ENCODE measurements at places on chromosomes 7 and 10.

GRCh38 chr10:121527690-121528089, 70.6 kb downstream of the FGFR2 start:
- DNase-seq = no peak
- no peaks in the 10 kb centered on the region for H3K36me3 ChIP-seq
- no peaks in the 10 kb centered on the region for H3K4me1 ChIP-seq
- H3K27me3 ChIP-seq = no peaks in the 10 kb centered on the region

DNA sequence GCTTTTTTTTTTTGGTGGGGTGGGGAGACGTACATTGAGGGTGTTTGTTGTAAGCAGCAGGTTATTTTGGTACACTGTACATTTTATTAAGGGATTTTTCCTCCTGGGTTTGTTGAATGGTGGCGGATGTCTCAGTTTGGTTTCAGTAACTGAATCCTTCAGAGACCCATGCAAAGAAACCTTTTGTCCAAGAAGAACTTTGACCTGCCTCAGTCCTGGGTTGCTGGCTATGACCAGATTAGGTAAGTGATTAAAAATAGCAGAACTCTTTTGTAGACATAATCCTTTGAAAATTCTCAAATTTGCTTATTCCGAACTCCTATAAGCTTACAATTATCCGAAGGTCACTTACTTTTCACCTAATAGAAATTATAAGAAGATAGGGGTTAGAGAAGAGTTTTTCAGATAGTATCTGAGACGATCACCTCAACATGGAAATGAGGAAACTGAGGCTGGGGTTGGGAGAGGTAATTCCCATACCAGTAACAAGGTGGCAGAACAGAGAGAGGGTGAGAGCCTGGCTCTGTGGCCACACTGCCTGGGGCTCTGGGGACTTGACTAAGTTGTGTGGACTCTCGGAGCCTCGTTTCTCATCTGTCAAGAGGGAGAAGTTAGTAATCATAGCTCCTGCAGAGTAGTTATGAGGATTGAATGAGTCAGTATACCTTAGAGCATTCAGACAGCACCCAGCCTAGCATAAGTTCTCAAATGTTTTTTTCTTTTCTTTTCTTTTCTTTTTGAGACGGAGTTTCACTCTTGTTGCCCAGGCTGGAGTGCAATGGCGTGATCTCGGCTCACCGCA, 87.4 kb downstream of the CCNY start:
- no peaks in the 10 kb centered on the region for H3K27me3 ChIP-seq
- H3K27ac ChIP-seq = no peak overlapping the region
- peaks cover 8% of the 10 kb centered on the region for H3K4me1 ChIP-seq
- no peak for DNase-seq

DNA sequence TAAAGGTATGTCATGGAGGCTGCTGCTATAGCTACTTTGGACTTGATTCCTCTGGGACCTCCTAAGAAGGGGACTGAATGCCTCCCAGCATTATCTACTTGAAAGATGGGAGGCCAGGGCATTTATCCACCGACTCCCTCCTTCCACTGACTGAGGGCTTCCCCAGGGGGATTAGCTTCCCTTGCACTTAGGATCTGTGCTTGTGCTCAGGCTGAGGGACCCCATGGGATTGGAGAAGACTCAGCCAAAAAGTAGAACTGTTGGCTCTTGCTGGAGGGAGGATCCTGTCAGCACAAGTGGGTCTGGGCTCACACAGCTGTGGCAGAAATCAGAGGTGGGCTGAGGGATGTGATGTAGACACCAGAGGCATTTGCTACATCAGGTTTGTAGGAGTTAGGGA, 81.5 kb upstream of the SYPL1 start:
- H3K4me1 ChIP-seq = no peaks in the 10 kb centered on the region
- H3K36me3 ChIP-seq = no peaks in the 10 kb centered on the region

- no peak for DNase-seq
- H3K27ac ChIP-seq = no peak overlapping the region
- H3K27me3 ChIP-seq = no peaks in the 10 kb centered on the region
- H3K4me3 ChIP-seq = no peak overlapping the region
Measured at GRCh38 chr10:79106256-79107050, 37.7 kb downstream of the ZMIZ1 start.

DNA sequence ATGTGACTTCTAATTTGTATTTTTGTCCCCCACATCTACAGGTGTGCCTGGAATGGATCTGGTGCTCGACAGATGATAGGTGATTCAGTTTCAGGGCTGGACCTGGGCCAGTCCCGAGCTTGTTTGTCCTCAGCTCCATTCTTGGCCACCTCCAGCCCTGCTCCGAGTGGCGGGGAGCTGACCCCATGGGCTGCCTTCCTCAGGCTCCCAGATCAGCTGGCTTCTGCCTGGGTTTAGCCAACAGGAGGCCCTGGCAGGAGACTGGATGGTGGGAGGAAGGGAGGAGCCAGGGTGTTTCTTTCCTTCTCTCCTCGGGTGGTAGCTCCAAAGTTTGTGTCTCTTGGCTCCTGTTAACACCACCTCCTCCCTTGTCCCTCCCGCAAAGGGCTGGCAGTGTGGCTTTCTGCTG, 75.2 kb downstream of the CDH23 start:
- H3K4me1 ChIP-seq = peaks cover 18% of the 10 kb centered on the region
- H3K4me3 ChIP-seq = no peak overlapping the region
- no peaks in the 10 kb centered on the region for H3K27me3 ChIP-seq

DNA sequence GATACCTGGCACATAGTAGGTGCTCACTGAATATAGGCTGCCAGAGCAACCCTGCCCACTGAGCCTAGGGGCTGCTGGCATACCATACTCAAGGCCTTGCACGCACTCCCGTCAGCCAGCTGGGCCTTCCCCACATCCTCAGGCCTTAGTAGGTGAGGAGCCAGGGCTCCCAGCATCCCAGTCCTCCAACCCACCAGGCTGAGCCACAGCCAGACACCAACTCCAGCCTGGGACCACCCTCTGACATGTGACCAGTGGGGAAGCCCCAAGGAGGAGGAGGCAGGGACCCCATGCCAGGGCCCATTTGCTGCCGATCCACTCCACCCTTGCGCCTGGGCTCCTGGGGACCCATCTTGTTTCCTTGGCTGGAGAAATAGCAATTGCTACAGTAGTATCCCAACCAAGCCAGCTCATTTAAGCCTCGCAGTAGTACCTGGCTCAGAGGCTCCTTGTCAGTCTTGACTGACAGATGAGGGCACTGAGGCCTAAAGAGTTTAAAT, 11.4 kb downstream of the SLIT1 start:
- H3K27me3 ChIP-seq = no peaks in the 10 kb centered on the region
- no peak for DNase-seq
- H3K36me3 ChIP-seq = no peaks in the 10 kb centered on the region
- H3K4me3 ChIP-seq = no peak overlapping the region
- H3K27ac ChIP-seq = no peak overlapping the region
- H3K4me1 ChIP-seq = no peaks in the 10 kb centered on the region

GRCh38 chr7:135673360-135673706, 11.0 kb downstream of the STMP1 start:
- no peaks in the 10 kb centered on the region for H3K4me1 ChIP-seq
- no peaks in the 10 kb centered on the region for H3K27me3 ChIP-seq
- H3K4me3 ChIP-seq = no peak overlapping the region
- H3K27ac ChIP-seq = no peak overlapping the region

DNA sequence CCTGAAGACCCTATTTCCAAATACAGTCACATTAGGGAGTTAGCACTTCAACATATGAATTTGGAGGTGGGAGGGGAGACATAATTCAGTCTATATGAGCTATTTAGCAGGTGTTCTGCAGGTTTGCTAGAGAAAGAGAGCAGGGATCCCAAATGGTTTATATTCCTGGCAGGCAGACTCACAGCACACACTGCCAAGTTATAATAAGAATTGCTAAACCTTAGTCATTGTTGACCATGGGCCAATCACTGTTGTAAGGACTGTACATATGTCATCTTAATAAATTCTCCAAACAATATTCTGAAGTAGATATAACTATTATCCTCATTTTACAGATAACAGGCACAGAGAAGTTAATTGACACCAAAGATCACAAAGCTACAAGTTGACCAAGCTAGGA, 1.5 kb upstream of the CCDC3 start:
- H3K36me3 ChIP-seq = no peaks in the 10 kb centered on the region
- DNase-seq = no peak

- peaks cover 27% of the 10 kb centered on the region for H3K4me1 ChIP-seq
- no peaks in the 10 kb centered on the region for H3K27me3 ChIP-seq
- no peak for DNase-seq
- no peak overlapping the region for H3K4me3 ChIP-seq
- H3K27ac ChIP-seq = no peak overlapping the region
- no peaks in the 10 kb centered on the region for H3K36me3 ChIP-seq
Measured at GRCh38 chr7:138755842-138756590, 41.8 kb upstream of the TMEM213 start.

DNA sequence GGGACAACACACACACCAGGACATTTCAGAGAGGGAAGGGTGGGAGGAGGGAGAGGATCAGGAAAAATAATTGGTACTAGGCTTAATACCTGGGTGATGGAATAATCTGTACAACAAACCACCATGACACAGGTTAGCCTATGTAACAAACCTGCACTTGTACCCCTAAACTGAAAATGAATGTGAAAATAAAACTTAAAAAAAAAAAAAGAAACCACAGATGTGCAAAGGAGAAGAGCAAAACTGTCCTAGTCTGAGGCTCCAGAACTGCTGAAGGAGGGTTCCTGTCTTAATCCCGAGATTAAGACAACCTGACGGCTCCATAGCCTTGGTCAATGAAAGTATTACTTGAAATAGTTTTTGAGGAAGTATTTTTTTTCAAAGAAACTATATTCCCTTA, 423.0 kb downstream of the NEBL start:
- no peak for DNase-seq
- H3K4me1 ChIP-seq = no peaks in the 10 kb centered on the region
- H3K27me3 ChIP-seq = no peaks in the 10 kb centered on the region
- H3K27ac ChIP-seq = peak overlapping the region; percentile 24
- H3K4me3 ChIP-seq = no peak overlapping the region

- H3K27ac ChIP-seq = no peak overlapping the region
- H3K4me1 ChIP-seq = peaks cover 19% of the 10 kb centered on the region
- H3K36me3 ChIP-seq = no peaks in the 10 kb centered on the region
- no peak overlapping the region for H3K4me3 ChIP-seq
Measured at GRCh38 chr10:103666087-103666761, 172.7 kb downstream of the NEURL1 start.

- H3K27ac ChIP-seq = no peak overlapping the region
- H3K4me3 ChIP-seq = no peak overlapping the region
- H3K4me1 ChIP-seq = no peaks in the 10 kb centered on the region
- H3K27me3 ChIP-seq = no peaks in the 10 kb centered on the region
- no peaks in the 10 kb centered on the region for H3K36me3 ChIP-seq
Measured at GRCh38 chr7:122695816-122696215, 3.1 kb downstream of the RNF133 start.

GRCh38 chr7:17275749-17276671, 22.4 kb upstream of the AHR start:
- no peaks in the 10 kb centered on the region for H3K36me3 ChIP-seq
- H3K27ac ChIP-seq = no peak overlapping the region
- H3K27me3 ChIP-seq = no peaks in the 10 kb centered on the region
- DNase-seq = no peak
- H3K4me1 ChIP-seq = no peaks in the 10 kb centered on the region

GRCh38 chr10:63554657-63555056, 33.5 kb downstream of the REEP3 start:
- no peaks in the 10 kb centered on the region for H3K4me1 ChIP-seq
- no peak for DNase-seq
- H3K27me3 ChIP-seq = no peaks in the 10 kb centered on the region
- no peaks in the 10 kb centered on the region for H3K36me3 ChIP-seq

GRCh38 chr7:95101422-95101821, 194.0 kb downstream of the PPP1R9A start:
- DNase-seq = no peak
- no peaks in the 10 kb centered on the region for H3K4me1 ChIP-seq
- no peak overlapping the region for H3K4me3 ChIP-seq
- no peak overlapping the region for H3K27ac ChIP-seq
- no peaks in the 10 kb centered on the region for H3K36me3 ChIP-seq
- no peaks in the 10 kb centered on the region for H3K27me3 ChIP-seq

- H3K4me1 ChIP-seq = no peaks in the 10 kb centered on the region
- no peaks in the 10 kb centered on the region for H3K27me3 ChIP-seq
- no peak for DNase-seq
- no peak overlapping the region for H3K4me3 ChIP-seq
- H3K36me3 ChIP-seq = no peaks in the 10 kb centered on the region
Measured at GRCh38 chr10:5198386-5198785, 1.7 kb downstream of the AKR1C4 start.

DNA sequence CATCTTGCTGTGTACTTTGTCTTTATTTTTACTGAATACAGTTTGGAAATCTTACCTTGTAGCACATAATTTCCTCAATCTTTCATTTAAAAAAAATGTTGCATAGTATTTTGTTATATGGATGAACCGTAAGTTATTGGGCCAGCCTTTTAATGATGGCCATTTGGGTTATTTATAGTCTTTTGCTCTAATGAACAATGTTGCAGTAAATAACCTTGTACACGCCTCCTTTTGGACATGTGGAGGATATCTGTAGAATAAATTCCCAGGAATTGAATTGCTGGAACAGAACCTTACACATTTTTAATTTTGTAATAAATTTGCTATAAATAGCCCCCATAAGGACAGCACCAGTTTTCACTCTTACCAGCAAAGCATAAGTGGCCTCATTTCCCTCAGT, 12.7 kb upstream of the PRF1 start:
- peaks cover 57% of the 10 kb centered on the region for H3K4me1 ChIP-seq
- no peaks in the 10 kb centered on the region for H3K27me3 ChIP-seq
- no peaks in the 10 kb centered on the region for H3K36me3 ChIP-seq
- H3K27ac ChIP-seq = no peak overlapping the region

GRCh38 chr7:105003275-105003674, 10.7 kb upstream of the KMT2E start:
- peaks cover 18% of the 10 kb centered on the region for H3K36me3 ChIP-seq
- H3K27ac ChIP-seq = peak overlapping the region; percentile 56
- no peaks in the 10 kb centered on the region for H3K27me3 ChIP-seq
- peak; percentile 58 for DNase-seq
- peaks cover 49% of the 10 kb centered on the region for H3K4me1 ChIP-seq
- no peak overlapping the region for H3K4me3 ChIP-seq

Data from natural killer cell (primary cell).